ENCODE measurements at places on chromosomes 11 and 22.

- DNase-seq = no peak
Measured at GRCh38 chr11:5910540-5910939, 17.5 kb downstream of the OR52E5 start.

DNA sequence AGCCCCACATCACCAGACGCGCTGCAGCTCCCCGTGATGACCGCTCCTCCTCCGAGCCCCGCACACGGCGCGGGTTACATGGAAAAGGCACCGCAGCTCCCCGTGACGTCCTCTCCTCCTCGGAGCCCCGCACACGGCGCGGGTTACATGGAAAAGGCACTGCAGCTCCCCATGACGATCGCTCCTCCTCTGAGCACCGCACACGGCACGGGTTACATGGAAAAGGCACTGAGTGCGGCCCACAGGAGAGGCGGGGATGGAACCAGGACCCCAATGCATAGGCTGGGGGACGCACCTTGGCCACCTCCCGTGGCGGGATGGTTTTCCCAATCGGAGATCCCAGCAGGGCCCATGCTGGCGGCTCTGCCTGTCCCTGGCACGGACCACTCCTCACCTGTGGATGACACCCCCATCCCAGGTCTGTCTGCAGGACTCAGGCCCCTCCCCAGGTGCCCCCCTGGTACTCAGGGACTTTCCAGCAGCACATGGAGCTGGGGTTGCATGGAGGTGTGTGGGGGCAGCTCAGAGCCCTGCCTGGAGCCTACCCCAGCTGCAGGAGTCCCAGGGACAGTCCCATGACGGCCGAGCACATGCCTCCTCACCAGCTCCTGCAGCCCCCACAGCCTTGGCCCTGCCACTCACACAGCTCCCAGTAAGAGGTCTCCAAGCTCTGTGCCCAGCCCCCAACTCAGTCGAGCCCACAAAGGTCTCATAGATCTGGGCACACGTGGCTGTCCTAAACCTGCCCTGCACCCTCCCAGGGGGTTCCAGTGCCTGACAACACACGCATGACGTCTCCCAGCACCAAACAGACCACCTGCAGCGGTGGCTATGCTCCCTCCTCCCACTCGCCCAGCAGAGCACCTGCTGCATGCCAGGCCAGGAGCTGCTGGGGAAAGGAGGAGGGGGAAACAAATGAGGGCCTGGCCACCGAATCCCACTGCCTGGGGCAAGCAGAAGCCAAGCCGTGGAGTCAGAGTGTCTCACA lies 166.6 kb downstream of the BRD1 start:
- DNase-seq = no peak

- DNase-seq = no peak
Measured at GRCh38 chr11:110425751-110426545, 3.8 kb upstream of the FDX1 start.

DNA sequence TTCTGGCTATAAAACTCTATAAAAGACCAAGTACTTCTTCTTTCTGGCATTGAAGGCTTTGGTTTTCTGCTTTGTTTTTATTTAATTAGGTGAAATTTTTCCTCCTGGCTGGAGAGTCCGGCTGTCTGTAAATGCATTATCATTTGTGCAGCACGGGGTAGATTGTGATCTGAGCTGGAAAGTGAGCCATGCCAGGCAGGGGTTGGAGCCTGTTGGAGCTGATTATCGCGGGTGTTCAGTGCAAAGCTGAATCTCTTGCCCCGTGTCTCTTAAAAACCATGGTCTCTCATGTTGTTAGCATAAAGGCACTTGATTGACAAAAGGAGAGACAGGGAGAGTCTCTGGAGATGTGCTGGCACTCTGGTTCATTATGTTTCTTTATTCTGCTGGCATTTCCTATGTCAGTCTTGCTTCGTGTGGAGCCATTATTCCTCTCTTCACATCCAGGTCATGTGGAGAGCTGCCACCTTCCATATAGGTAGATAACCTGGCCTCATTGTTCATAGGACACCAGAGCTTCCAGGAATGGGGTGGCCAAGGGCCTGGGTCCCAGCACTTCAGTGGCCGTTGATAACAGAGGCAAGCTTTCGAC lies 75.2 kb downstream of the LDLRAD3 start:
- DNase-seq = no peak

GRCh38 chr11:5280582-5281102 lies 10.9 kb upstream of the HBE1 start:
- DNase-seq = peak; percentile 51

DNA sequence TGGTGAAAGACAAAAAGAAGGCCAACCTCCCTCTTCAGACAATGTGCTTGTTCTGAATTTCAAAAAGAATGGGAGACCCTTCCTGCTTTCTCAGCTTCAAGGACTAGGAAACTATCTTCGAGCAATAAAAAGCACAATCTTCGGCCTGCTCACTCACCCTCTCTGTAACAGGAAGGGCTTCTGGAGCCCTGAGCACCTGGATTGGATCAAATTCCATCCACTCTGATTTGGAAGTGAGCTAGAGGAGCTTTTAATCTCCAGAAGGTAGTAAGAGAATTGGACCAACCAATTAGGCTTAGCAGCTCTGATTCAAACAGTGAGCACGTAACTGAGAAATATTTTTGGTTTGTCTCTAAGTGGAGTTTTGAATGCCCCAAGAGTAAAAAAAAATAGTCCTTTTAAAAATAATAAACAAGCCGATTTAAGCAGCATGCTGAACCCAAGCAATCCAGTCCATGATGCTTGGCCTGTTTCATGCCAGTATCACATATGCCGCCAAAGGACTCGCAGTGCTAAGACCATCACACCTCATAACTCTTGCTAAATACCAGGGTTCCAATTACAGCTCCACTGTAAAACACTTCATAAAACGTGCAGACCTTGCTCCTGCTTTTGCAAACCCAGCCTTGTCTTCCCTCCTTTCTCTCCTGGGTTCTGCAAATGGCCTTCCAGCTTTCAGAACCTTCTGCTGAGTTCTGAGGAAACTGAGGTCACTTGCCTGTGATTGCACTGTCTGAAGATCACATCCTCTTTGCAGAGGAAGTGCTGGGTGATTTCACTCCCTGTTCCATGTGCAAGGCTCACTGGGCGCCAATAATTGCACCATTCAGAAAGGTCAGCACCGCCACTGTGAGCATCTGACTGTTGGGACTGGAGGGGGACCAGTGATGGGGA lies 74.4 kb downstream of the SLC1A2 start:
- DNase-seq = peak; percentile 15

DNA sequence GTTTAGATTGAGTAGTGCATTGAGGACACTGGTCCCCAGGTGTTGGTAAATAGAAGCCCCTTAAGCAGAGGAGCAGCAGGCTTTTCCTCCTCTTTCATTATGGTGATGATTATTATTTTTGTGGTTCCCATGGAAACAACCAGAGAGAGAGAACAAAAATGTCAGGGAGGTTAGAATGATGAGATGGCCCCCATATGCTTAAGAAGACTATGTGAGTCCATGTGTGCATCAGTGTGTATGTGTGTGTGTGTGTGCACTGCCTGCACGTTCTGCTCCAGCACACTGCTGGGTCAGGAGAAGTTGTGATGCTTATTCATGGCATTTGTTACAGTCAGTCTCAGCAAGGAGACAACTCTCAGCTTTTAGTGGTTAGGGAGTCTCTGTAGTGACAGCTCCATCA lies 724.2 kb downstream of the NTM start:
- DNase-seq = no peak

DNA sequence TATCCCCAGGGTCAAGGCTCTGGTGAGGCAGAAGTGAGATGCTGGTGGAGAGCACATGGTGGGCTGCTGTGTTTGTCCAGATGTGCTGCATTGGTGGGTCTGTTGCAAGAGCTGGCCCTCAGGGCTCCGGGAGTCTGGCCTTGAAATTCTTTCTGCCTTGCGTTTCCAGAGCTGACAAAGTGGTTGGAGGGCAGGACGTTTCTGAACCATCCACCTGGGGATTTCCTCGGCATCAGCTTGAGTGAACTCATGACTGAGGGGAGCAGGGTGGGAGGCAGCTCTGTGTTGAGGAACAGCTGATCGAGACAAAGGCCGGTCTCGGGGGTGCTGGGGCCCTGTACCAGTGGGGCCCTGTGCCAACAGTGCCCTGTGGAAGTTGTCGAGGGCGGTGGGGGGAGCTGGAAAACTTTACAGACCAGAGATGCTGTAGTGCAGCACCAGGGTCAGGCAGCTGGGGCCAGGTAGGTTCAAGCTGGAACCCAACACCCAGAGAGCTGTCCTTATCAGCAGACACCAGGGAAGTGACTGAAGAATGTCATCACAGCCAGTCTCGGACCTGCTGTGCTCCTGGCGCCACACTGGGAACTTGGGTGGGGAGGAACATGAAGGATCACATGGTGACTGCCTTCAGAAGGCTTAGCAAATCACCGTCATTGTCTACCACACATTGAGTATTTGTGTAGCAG lies 4.9 kb downstream of the TSKU start:
- DNase-seq = no peak

DNA sequence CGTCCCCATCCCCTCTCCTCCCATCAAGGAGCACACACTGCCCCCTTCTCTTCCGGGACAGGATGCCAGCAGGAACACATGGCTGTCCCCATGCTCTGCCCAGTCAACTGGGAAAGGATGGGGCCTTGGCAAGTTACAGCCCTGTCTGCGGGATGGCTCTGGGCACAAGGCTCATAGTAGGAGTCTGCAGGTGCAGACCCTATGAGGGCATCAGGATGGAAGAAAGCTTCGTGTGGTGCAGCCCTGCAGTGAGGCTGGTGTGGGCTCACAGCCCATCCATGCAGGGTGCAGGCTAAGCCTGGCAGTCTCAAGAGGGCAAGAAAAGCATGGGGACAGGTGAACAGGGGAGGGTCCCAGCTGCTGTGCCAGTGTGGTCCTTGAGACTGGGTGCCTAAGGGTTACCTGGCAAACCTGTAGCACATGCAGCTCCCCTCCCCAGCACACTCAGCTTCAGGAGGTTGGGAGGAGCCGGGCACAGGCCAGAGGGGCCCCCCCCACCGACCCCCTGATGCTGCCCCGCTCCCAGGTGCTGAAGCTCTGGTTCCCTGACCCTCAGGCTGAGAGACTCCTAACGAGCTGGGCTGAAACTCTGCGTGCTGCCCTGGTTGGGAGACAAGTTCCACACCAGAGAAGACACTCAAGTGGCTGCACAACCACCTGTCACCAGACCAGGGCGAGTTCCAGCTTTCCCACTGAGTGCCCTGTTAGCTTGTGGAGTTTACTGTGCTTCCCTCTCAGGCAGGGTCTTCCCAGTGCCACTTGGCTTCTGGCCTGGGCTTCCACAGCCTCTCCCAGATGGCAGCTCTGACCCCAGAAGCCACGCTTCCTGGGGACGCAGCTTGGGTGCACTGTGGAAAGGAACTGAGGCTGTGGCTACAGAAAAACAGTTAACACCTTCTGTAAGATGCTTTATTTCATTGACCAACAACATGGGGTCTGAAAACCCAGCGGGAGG lies 3.3 kb upstream of the SCARF2 start:
- DNase-seq = no peak

- no peak for DNase-seq
Measured at GRCh38 chr11:20887137-20887536, 217.8 kb downstream of the NELL1 start.

GRCh38 chr11:115476463-115477286 lies 27.5 kb downstream of the CADM1 start:
- no peak for DNase-seq

- DNase-seq = no peak
Measured at GRCh38 chr11:100536979-100537378, 150.1 kb upstream of the ARHGAP42 start.

DNA sequence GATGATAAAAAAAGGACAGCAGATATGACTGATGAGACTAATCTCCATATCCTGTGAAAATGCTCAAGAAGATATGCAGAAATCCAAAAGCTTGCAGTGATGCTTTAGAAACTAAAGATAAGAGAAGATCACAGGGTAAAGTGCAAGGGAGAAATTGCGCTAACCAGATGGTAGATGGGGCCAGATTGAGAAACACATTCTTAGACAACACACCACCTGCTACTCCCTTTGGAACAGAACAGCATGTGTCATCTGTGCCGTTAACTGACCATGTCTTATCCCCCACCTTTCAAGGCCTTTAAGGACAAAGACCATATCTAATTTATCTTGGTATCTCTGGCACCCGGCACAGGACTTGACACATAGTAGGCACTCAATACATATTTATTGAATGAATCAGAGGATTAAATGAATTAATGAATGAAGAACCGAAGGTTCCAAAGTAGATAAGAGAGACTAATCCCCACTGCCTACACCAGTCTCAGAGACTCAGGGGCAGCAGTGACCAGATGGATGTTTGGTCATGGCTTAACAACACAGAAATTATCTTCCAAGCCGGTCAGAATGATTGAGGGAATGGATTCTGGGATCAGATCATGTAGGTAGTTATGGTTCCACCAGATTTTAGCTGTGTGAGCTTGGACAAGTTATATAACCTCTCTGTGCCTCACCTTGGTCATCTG lies 12.3 kb upstream of the P2RY2 start:
- DNase-seq = no peak

DNA sequence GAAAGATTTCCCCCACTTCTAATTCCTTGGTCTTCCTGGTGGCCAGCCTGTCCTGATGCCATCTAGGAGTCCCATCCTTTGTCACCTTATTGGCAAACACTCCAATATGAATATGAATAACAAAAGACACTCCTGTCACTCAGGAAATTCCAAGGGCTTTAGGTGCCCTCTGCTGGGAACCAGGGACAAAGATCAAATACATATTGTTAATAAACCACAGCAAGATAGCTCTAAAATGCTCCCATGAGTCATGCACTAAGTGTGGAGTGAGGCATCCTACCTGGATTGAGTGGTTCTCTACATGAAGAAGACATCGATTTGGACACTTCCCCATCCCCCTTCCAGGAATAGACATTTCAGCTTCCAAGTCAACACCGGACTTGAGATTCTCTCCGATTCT lies 823.6 kb downstream of the TBC1D22A start:
- DNase-seq = no peak

- no peak for DNase-seq
Measured at GRCh38 chr22:30127749-30128166, 47.5 kb downstream of the HORMAD2 start.

DNA sequence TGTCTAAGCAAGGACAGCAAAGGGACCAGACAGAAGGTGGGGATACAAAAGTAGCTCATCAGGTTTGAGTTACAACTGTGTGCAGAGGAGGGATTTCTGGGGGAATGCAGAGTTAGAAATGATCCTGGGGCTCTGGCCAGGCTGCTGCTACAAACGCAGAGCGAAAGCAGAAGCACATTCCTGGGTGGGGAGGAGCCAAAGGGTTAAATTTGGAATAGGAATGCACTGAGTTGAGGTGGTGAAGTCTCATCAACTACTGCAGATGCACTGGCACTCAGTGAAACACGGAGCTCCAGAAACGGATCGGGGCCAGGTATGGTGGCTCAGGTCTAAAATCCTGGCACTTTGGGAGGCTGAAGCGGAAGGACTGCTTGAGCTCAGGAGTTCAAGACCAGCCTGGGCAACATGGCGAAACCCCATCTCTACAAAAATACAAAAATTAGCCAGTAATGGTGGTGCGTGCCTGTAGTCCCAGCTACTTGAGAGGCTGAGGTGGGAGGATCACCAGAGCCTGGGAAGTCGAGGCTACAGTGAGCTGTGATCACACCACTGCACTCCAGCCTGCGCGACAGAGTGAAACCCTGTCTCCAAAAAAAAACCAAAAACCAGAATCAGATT lies 3.2 kb downstream of the CHKA start:
- peak; percentile 84 for DNase-seq

All from GM23338 (cell line).